Cortex of kidney (tissue), 1 donor: ENCODE measurements at places on chromosomes 1 and 21.

GRCh38 chr1:242586360-242586680, 61.8 kb upstream of the PLD5 start:
- no peak for DNase-seq

GRCh38 chr1:12475530-12475934, 142.5 kb downstream of the DHRS3 start:
- DNase-seq = no peak

GRCh38 chr1:119302011-119302410, 66.6 kb upstream of the HAO2 start:
- no peak for DNase-seq

- no peak for DNase-seq
Observed at GRCh38 chr1:230231774-230232145, 164.7 kb downstream of the GALNT2 start.

- DNase-seq = no peak
Observed at GRCh38 chr21:34826836-34827235, 158.0 kb downstream of the CLIC6 start.

DNA sequence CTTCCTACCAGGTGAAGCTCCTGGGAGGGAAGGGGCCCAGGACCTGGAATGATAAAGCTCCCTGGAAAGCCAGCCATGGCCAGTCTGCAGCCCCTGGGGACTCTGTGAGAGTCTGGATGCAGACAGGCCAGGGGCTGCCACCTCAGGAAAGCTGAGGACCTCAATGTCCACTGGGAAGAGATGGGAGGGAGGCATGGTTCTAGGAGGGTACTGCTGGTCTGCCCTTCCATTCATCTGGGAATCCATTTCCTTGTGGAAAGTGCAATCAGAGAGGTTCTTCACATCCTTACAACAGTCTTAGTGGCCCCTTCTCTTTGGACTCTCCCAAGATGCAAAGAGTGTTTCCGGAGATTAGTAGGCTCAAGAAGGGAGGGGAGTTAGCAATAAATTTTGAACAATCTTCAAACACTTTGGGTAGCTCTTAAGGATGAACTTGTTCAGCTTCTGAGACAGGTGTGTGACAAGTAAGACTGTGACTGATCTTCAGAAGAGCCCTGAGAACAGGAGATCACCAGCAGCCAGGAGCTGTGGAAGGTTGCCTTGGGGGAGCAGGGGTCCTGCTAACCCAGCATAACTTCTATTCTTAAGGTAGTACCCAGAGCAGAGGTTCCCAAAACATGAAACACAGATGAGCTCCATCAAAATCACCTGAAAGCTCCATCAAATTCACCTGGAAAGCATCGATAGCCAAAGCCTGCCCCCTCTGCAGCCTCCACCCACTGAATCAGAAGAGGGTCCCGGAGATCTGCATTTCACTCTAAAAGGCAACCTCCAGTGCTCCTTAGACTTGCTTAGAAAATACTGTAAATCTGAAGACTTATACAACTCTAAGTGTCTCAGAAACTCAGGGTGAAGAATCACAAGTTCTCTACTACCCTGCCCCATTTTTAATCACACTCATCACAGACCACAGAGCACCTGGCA, 616 bp upstream of the LAX1 start:
- DNase-seq = no peak

DNA sequence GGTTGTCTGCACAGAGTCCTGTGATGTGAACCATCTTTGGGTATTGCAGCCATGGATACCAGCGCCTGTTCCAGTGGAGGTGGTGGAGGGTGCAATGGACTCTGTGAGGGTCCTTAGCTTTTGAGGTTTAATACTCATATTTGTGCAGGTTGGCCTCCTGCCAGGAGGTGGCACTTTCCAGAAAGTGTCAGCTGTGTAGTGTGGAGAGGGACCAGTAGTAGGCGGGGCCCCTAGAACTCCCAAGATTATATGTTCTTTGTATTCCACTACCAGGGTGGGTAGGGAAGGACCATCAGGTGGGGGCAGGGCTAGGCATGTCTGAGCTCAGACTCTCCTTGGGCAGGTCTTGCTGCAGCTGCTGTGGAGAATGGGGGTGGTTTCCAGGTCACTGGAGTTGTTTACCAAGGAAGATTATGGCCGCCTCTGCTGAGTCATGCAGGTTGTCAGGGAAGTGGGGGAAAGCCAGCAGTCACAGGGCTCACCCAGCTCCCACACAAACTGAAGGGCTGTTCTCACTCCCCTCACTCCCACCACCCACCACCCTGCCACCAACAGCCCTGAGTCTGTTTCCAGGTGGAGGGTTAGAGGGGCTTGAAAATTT, 31.2 kb upstream of the ZNF678 start:
- no peak for DNase-seq

DNA sequence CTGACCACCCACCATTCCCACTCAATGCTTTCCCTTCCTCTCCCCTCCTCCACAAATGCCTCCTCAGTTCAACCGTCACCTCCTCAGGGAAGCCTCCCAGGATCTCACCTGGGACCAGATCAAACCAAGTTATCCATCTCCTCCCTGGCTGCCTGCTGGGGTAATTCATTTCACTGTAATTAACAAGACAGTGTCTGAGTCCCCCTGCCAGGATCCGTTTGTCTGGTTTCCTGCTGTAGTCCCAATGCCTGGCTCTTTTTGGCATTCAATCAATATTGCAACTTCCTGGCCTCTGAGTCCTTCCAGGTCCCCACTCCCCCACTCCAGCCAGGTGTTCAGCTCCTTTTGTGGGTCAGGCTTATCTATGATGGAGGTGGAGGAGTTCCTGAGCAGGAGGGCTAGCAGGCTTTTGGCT, 687.7 kb downstream of the PTPRU start:
- DNase-seq = no peak

DNA sequence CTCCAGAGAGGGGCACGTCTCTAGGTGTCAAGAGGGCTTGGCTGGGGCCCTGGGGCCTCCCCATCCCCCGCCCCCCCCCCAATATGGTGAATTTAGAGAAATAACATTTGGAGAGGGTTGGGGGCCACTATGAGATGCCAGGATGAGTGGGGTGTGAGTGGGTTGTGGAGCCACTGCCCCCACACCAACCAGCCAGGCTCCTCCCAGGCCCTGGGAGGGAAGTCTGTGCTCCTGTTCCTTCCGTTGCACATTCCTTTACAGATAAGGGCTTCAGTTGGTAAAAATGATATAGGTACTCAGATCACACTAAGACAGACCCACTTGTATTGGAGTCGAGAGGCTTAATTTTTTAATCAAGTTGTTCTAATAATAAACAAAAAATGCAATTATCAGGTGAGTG, 585 bp upstream of the PLEKHA6 start:
- DNase-seq = no peak

GRCh38 chr1:2628191-2628932, 4.5 kb downstream of the MMEL1 start:
- no peak for DNase-seq

- DNase-seq = no peak
Observed at GRCh38 chr1:90201467-90202358, 206.8 kb downstream of the ZNF326 start.

- DNase-seq = no peak
Observed at GRCh38 chr21:42991992-42992740, 17.8 kb downstream of the PKNOX1 start.

GRCh38 chr1:214006845-214007244, 19.1 kb downstream of the PROX1 start:
- no peak for DNase-seq

DNA sequence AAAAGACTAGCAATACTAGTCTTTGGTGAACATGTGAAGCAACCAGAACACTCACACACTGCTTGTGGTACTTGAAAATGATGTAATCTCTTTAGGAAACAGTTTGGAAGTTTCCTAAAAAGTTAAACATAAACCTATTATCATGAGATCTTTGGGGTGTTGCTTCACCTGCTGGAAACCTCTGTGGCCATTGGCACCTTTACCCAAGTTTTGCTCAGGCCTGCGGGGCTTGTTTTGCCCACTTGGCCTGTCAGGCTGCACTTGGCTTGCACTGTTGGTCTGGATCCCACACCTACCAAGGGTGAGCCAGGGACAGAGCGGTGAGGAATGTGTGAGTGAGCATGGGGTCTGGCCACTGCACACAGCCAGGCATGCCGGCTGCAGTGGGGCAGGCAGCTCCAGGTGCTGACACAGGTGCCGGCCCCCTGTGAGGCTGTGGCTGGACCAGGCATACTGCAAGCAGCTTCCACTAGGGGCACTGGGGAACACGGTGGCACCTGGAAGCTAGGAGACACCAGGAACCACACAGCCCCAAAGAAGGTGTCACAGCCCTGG, 14.4 kb upstream of the FNBP1L start:
- DNase-seq = no peak

DNA sequence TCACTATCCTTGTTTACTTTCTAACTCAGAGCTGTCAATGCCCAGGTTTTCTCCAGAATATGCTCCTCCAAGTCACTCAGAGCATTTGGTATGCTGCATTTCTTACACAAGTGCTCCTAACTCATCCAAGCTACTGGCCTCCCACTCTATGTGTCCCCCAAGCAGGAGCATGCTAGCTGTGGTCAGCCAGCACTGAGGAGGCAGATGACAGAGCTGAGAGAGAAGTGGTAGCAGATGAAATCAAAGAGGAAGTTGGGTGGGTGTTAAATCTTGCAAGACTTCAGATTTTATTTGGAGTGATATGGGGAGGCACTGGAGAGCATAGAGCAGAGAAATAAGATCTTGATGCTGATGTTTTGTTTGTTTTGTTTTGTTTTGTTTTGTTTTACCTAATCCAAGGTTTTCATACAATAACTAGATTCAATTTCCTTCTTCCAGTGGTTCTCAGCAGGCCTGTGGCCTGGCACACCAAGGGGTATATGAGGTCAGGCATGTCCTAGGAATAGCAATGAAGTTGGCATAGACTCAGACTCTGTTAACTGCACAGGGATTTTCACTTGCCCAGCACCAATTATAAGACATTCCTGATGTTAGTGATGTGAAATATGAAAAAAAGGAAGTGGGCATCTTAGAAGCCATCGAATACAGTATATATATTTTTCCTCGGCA, 3.1 kb upstream of the PGBD5 start:
- no peak for DNase-seq

GRCh38 chr1:180000575-180000974, 46.0 kb downstream of the CEP350 start:
- no peak for DNase-seq

- no peak for DNase-seq
Observed at GRCh38 chr1:42945164-42945563, 13.5 kb downstream of the SLC2A1 start.

GRCh38 chr21:17128132-17128531, 384.7 kb upstream of the CXADR start:
- DNase-seq = no peak

- DNase-seq = no peak
Observed at GRCh38 chr21:17371450-17371849, 141.4 kb upstream of the CXADR start.

DNA sequence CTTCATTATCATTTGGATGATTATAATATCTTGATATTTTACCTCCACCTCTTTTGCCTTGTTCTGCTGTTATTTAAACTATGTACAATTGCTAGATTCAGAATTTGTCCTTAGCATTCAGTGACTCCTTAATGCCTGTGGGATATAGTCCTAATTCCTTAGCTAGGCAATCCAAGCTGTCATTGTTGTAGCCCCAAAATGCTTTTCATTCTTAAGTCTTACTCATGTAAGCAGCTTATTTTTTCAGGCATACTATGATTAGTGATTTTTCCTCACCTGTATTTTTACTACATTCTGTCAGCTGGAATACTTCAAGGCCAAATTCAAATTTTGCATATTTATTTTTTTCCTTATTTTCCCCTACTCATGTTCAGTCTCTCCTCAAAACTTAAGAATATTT, 13.4 kb downstream of the PKN2 start:
- DNase-seq = no peak

DNA sequence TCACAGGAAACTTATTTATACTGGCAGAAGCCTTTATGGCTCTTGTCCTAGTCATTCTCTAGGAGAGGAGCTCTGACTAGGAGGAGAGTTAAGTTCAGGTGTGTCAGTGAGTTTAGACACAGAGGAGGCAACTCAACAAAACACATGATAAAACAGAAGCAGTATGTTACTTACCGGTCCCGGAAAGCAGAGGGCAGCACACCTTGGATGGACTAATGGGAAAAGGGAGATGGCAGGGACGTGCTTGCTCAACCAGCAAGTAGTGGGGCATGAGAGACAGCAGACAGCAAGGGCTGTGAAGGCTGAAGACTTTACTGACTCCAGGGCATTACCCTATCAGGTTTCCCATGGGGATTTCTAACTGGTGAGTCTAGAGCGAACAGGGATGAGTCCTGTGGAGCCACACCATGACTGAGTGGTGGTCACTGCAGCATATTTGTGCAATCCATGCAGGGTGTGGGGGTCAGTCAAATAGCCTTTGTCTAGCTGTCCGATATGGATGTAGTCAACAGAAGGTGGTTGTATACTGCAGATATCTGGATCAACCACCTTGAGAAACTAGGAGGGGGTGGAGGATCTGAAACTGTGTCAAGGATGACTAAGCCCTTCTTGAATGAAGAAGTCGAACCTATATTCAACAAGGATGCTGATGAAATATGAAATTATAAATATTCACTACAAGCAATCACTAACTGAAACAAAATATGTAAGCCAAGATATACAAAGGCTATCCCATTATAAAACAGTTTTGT, 596.3 kb upstream of the CHRM3 start:
- no peak for DNase-seq

GRCh38 chr1:177122461-177123251, 41.9 kb downstream of the ASTN1 start:
- no peak for DNase-seq
